ENCODE measurements at places on chromosomes 12 and 14.

- no peak for DNase-seq
Measured at GRCh38 chr12:111747333-111747732, 19.4 kb upstream of the ALDH2 start.

- DNase-seq = no peak
Measured at GRCh38 chr14:72792051-72792788, 101.7 kb downstream of the DPF3 start.

DNA sequence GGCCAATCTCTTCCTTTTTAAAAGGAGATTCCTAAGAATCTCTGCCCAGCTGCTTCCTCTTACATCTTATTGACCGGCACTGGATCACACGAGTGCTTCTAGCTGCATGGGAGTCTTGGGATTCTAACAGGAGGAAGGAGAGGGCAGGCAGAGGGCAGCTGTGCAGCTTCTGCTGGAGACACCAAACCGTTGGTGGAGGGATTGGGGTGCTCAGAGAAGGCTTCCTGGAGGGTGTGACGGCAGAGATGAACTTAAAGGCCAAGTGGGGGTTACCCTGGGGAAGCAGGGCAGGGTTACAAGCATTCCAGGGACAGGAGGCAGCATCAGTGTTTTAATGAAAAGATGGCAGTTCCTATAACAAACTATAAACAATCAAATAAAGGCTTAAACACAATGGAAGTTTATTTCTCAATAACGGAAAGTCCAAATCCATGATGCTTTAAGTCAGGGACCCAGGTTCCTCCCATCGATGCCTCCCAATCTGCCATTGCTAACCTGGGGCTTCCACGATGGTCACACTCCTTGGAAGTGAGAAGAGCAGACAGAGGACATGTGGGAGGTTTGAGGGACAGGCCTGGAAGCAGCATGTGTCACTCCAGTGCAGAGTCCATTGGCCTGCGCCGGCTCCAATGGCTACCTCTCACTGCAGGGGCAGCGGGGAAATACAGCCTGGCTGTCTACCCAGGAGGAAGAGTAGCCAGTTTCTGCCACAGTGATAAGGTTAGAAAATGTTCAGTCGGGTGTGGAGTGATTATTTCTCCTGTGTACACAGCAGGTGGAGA is 53.1 kb upstream of the DDX11 start:
- DNase-seq = no peak

DNA sequence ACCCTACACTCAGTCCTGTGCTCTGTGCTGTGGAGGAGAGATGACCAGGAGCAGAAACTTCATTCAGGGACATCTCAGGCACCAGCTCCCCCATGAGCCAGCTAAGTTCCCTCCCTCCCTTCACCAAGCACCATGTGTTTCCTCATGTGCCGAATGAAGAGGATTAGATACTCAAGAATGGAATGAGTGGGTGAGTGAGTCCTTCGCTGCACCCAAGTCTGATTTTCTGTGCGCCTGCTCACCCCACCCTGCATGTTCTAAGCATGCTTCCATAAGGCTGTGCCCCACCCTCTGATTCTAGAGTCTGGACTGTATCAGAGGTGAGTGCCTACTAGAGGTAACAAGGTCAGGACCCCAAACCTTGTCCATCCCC is 12.1 kb downstream of the SERPINA5 start:
- DNase-seq = no peak

- no peak for DNase-seq
Measured at GRCh38 chr14:33254342-33254741, 315.7 kb downstream of the NPAS3 start.

- no peak for DNase-seq
Measured at GRCh38 chr14:66782853-66783252, 274.9 kb downstream of the GPHN start.

- DNase-seq = no peak
Measured at GRCh38 chr14:52351233-52352060, 37.3 kb downstream of the PTGER2 start.

GRCh38 chr12:90393089-90393488 is 561.9 kb downstream of the CCER1 start:
- no peak for DNase-seq

DNA sequence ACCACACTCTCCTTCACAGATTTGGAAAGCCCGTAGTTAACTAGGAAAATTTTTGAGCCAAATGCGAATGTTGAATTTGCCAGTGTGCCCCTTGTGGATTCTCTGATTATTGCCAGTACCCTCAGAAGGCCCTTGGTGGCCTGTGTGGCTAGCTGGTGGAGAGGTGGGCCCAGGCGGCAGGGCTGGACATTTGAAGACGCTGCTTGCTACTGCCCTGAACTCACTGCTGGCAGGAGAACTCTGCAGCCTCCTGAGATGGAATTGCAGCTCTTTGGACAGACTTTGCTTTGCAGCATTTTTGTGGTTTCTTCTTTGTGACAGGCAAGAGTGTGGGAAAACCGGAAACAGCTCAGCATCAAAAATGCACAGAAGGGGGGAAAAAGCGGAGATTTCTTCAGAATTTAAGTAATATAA is 97.6 kb downstream of the TGFB3 start:
- no peak for DNase-seq

DNA sequence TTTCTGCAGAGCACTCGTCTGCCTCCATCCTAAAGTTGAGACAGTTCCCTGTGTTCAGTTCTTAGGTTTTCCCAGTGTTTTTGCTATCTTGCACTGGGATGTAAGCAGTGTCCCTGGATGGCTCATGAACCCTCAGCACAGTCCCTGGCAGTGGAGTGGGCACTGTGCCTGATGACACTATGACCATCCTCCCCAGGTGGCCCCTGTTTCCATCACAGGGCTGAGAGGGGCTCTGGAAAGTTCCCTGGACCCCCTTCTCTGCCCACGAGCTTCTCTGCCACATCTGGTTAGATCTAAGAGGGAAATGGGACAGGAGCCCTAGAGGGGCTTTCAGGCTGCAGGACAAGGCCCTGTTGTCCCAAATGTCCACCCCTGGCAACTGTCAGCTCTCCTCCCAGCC is 249.8 kb upstream of the SFSWAP start:
- no peak for DNase-seq

DNA sequence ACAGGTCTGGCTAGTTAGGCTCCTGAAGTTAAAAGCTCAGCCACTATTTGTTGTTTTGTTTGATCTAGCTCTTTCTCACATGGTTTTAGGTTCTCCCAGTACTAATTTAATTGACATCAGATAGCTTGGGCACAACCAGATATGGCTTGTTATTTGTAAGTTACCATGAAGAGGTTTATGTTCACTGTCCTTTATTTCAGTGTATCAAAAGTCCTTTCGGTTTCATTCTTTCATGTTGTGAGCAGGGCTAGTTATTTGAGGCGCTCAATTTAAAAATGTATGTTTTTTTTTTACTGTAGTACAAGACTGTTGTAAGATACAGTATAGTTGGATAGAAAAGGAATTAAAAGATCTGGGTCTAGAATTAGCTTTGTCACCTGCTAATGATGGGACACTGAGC is 7.0 kb downstream of the GPX2 start:
- no peak for DNase-seq

DNA sequence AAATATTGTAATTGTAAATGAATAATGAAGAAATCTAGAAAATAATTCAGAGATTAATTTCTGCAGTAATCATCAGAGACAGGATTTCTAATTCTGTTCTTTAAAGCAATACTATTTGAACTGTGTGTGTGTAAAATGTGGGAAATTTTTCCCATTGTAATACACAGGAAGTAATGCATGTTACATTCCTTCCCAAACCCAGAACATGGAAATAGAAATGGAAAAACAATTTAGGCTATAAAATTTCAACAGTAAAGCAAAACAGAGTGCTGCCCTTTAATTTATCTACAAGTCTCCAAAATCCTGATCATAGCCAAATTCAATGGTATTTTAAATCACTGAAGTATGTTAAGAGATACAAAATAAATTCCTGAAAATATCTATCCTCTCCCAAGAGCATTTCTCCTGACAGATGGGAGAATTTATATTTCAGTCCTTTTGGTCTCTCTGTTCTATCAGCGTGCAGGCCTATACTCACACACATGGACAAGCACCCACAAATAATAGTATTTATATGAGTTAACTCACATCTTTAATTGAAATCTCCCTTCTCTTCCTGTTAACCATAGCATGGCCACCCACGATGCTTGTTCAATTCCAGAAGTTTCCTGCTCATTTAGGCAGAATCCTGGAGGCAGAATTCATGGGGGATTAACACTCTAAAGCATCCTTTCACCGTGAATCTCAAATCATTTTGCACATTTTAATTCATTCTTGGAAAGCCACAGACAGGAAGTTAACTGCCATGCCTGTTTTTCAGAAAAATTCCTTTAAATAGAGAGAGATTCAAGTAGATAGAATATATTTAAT is 1465.4 kb upstream of the FLRT2 start:
- DNase-seq = no peak

DNA sequence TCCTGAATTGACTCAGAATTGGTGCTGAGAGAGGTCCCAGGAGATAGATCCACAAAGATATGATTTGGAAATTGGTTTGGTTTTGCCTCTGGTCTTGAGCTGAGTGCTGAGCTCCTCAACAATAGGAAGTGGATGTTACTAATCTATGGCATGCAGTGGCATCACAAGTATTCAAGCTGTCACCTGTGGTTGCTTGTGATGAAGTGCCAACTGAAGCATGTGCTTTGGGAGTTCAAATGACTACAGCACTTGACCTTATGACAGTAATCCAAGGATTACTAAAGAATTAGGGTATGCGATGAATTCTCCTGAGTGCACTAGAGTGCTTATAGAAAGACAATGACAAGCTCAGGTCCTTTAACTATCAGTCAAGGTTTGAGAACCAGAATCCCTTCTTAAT is 406.2 kb downstream of the NOVA1 start:
- DNase-seq = no peak

DNA sequence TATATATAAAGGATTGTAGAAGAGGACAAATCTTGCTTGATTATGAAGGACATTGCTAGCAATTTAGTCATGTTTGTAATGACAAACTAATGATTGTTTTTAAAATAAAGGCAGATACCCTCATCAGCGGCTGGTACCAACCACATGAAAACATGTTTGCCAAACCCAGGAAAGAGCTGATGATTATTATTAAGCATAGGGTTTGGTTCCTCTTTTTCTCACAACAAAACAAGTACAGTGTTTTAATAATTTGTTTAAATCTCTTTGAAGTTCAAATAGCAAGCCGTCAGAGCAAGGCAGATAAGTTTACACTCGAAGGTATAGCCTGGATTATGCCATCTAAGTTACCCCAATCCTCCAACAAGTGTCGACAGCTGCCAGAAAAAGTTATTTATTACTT is 5.3 kb upstream of the SINHCAF start:
- no peak for DNase-seq

GRCh38 chr12:67524861-67525616 is 123.5 kb upstream of the DYRK2 start:
- no peak for DNase-seq

DNA sequence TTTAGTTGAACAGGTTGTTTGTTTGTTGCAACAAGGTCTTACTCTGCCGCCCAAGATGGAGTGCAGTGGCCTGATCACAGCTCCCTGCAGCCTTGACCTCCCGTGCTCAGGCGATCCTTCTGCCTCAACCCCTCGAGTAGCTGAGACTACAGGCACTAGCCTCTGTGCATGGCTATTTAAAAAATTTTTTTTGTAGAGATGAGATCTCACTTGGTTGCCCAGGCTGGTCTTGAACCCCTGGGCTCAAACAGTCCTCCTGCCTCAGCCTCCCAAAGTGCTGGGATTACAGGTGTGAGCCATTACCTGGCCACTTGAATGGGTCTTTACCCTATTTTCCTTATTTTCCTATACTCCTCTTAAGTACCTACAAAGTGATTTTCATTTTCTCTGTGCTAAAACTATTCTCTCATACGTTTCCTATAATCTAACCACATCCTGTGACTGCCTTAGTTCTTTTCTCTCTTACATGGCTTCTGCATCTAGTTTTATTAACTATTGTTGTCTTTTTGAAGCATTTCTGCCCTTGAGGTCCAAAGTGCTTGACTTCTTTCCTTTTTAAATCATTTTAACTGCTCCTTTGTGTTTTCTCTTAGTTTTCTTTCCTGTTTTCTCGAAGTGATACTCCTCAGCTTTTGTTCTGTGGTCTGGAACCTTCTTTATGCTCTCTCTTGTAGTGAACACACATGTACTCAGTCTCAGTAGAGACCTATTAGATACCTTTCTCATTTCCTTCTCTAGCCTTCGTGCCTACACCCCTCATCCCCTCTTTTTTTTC is 14.1 kb downstream of the GPX2 start:
- no peak for DNase-seq

- DNase-seq = no peak
Measured at GRCh38 chr12:93221841-93222240, 155.9 kb upstream of the NUDT4 start.

GRCh38 chr12:94819011-94819410 is 168.7 kb upstream of the TMCC3 start:
- no peak for DNase-seq

GRCh38 chr14:85853996-85854526 is 324.1 kb downstream of the FLRT2 start:
- no peak for DNase-seq

GRCh38 chr14:58100735-58101368 is 51.2 kb downstream of the ARMH4 start:
- DNase-seq = no peak

- no peak for DNase-seq
Measured at GRCh38 chr12:24895612-24896011, 53.3 kb downstream of the BCAT1 start.

GRCh38 chr14:100619396-100620254 is 32.4 kb upstream of the BEGAIN start:
- DNase-seq = no peak

GRCh38 chr14:81557146-81557545 is 23.5 kb upstream of the SEL1L start:
- DNase-seq = no peak

GRCh38 chr12:52003016-52003550 is 3.7 kb upstream of the TAMALIN start:
- DNase-seq = no peak

DNA sequence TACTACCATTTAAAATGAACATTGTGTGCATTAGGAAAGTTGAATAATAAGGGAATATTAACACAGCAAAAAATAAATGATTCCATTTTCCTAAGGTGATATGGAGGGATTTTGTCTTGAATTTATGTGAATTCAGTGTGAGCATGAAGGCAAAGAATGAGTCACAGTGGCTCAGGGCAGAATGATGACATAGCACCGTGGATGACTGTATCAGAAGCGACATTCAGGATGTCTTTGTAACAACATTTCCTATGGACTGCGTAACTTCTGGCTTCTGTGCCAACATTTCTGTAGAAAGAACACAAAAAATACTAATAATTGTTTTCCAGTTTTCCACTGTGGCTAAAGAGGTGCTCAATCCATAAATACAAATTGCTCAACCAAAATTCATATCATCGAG is 54.6 kb downstream of the TTC8 start:
- no peak for DNase-seq

DNA sequence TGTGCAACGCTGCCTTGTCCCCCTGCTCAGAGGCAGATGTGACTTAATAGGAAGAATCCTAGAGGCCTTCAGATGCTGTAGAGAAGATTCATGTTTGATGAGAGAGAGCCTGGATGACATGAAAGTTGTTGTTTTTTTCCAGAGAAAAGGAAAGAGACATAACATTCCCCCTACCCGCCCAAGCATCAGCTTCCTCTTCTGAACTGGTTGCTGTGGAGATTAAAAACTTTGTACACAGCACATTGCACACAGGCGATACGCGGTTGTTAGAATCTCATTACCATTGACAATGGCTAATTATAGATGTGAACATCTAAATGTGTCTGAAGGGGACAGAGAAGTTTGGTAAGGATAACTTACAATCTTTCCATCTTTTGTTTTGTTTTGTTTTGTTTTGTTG is 13.6 kb upstream of the ETFBKMT start:
- no peak for DNase-seq

Data from CD4-positive, alpha-beta T cell (primary cell).